Fibroblast of lung (primary cell): ENCODE measurements at places on chromosomes 7 and 10. TPM values are rescaled to one million over a fixed set of nuclear protein-coding genes. Genes with fewer than 3 reads are reported as not detected.

Gene GATA3
- total RNA-seq = not detected in 2 replicates

Gene PIP4K2A
- total RNA-seq = 37.5 and 40.0 TPM in 2 replicates

- no peak for DNase-seq
These were observed 388.2 kb upstream of the TEX47 start for GRCh38 chr7:89183712-89184111.

- no peak for DNase-seq
These were observed 287.1 kb downstream of the SFMBT2 start for GRCh38 chr10:7123774-7124173.
